ENCODE measurements at places on chromosomes 4 and X.

GRCh38 chr4:48490012-48490679 lies at the start of gene ZAR1:
TSS of gene ZAR1 (plus strand) at chr4:48490252. CDS start at chr4:48490292, 40 bp downstream.
- DNase-seq = no peak

GRCh38 chrX:40265936-40266335 lies 168.2 kb upstream of the BCOR start:
- no peak for DNase-seq

DNA sequence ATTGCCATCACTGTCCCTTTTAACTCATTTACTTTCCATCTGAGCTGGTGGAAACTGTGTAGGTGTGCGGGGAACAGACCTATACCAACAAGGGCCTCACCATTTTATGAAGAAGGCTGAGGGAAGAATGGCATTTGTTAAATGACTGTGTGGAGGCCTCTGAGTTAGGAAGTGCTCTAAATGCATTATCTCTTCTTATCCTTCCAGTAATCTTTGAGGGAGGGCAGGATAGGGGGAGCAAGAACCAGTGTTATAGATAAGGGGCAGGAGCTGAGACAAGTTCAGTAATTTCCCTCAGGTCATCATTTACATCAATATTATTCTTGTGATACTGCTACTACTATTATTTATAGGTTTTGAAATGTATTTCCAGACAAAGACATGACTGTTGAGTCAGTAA lies 122.4 kb upstream of the PDLIM3 start:
- DNase-seq = no peak

DNA sequence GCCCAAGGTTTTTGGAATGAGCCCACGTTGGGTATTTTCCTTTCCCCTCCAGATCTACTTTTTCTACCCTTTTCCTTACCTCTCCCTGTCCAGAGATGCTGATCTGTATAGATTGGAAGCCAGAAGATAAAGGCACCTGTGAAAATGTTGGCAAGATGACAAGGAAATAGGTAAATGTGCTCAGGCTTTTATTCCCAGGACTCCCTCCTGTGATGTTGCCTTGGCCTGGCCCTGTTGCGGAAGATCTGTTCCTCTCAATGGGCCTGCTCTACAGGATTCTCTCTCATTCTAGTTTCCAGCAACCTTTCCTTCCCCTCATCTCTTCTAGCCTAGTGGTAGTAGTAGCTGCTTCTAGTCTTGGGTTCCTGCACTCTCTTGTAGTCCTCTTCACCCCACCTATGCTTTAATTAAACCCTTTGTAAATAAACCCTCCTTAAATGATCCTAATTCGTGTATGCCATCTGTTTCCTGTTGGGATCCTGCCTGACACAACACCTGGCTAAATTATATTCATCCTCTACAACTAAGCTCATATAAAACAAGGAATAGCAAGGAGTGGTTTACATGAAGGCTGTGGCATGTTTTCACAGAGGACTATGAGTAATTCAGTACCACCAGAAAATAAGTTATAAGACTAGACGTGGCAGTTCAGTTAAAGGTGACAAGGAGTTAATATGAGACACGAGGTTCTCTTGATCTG lies 95.7 kb upstream of the MAOA start:
- no peak for DNase-seq

DNA sequence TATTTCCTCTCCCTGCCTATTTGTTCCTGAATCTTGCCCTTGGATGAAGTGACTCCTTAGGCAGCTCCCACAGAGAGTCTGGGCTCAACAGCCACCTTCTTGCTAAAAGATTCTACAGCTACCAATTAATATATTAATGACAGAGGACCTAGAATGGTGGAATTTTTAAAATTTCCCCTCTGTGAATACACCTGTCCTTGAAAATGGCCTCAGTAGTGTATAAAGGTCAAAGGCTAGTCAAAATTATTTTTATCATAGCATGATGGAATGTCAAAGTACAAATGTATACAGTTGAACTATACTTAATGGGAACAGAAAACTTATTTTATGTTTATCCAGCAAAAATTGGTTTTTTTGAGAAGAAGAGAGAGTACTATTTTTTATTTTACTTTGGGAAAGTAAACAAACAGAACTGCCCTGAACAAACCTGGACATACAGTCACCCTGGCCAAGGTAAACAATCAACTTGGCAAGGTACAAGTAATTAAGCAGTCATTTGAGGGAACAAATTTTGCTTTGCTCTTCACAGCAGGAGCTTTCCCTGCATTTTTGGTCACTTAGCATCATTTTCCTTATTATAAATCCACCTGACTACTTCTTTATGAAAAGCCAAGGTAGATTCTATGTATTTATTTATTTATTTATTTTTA lies 250.8 kb downstream of the INPP4B start:
- no peak for DNase-seq

GRCh38 chr4:147174591-147174990 lies 228.9 kb upstream of the TTC29 start:
- DNase-seq = no peak

DNA sequence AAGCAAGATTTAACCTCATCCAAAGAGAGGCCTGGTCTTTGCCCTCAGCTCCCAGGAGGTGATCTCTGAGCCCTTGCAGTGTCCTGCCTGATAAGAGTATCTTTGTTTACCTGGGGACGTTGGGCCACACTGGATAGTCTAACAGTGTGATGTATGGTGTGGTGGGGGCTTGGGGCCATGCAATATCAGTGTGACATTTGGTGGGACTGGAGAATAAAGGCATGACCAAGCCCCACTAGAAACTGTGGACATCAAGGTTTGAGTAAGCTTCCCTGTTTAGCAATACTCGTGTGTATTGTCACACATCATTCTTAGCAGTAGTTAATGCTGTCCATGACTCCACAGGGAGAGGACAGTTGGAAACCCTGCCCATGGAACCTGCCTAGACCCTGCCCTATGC lies 34.4 kb downstream of the BBS12 start:
- no peak for DNase-seq

DNA sequence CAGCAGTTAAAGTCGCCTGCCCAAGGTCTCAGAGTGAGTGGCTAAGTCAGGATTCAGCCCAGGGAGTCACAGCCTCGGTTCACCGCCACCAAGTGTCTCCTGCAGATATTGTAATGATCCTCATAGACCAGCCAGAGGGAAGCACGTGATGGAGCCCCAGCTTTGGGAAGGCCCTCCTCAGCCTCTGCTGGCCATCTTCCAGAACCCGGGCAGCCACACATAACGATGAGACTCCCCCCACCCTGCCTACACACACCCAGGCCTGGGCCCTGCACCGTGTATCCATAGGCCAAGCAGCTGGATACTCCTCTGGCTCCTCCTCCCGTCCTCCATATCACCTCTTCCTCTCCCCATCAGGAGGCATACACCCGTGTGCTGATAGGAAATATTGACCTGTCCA lies 19.6 kb upstream of the SASH3 start:
- no peak for DNase-seq

DNA sequence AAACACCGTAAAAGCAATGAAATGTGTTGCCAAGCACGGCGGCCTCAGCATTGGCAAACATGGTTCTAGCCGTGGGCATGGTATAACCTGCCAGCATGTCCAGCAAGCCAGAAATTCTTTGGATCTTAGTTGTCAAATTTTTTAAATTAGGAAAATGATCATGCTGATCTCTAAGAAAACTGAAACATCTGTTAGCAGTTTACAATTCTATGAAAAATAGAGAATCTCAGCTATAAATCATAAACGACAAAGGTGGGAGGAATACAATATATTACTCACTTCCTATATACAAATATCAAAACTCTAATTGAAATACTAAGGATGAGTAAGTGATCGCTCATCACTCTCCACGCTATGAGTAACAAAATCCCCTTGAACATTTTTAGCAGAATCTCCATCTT lies 130.3 kb downstream of the ADGRA3 start:
- DNase-seq = peak; percentile 47

DNA sequence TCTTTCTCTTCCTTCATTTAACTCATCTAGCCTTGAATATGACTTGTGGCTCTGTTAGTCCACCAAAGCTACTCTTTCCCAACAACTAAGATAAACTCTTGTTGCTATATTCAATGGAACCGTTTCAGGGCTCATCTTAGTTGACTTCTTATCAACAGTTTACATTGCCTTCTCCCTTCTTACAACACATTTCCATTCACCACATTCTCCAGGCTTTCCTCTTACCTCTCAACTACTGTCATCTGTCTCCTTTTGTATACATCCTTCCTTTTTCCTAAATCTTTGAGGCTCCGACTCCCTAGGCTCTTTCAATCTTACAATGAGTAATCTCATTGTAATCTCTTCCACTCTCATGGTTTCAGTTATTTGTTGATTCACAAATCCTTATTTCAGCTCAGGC lies 58.5 kb downstream of the NCAPG start:
- DNase-seq = no peak

DNA sequence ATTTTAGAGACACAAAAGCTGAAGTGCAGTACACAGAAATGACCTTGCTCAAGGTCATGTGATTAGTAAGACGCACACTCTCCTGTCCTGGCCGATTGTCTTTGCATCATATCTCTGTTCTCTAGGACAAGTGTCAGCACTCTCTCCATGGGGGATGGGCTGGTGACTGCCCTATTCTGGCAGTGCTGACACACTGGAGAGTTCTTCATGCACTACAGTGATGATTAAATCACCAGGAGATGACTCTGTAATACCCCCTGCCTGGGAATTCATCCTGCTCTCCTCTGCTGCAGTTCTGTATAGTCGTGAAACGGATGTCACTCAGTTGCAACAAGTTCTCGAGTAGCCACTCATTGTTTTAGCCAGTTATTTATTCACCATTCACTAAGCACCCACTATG lies 5.3 kb upstream of the SHISA3 start:
- no peak for DNase-seq

GRCh38 chr4:8696369-8697127 lies 104.0 kb downstream of the CPZ start:
- no peak for DNase-seq

DNA sequence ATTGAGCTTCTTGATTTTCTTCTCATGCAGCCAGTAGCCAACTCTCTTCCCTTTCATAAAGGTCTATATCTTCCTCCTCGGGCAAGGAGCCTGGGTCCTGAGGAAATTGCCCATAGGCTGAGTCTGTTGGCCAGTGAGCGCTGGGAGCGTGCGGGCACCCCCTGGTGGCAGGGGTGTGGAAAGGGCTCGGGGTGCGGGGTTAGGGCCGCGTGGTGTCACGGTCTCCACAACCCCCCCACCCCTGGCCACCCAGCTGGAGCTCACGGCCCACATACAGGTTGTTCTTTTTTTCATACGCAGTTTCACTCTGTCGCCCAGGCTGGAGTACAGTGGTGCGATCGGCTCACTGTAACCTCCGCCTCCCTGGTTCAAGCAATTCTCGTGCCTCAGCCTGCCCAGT lies 13.1 kb downstream of the RBM10 start:
- DNase-seq = no peak

- DNase-seq = no peak
These were observed 23.5 kb downstream of the DRD5 start for GRCh38 chr4:9804918-9805317.

DNA sequence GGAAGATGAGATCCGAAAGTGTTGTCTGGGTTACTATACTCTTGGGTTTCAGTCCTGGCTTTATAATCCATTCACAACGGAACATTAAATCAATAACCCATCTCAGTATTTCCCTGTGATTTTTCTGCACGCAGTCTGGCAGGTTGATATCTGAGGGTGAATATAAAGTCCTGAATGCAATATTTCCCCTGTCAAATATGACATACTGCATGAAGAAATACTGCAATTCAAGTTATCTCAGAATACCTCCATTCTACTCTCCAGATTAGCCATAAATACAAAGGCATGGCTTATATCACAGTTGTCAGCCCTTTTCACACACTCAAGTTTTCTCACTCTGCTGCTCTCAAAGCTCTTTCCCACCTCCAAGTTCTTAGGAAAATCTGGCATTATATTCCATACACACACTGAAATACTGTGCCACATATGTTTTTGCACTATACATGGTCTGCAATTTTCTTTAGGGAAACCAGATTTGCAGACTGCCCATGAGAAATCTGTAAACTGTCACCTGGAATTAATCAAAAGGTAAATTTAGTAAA lies 64.7 kb downstream of the WDFY3 start:
- no peak for DNase-seq

DNA sequence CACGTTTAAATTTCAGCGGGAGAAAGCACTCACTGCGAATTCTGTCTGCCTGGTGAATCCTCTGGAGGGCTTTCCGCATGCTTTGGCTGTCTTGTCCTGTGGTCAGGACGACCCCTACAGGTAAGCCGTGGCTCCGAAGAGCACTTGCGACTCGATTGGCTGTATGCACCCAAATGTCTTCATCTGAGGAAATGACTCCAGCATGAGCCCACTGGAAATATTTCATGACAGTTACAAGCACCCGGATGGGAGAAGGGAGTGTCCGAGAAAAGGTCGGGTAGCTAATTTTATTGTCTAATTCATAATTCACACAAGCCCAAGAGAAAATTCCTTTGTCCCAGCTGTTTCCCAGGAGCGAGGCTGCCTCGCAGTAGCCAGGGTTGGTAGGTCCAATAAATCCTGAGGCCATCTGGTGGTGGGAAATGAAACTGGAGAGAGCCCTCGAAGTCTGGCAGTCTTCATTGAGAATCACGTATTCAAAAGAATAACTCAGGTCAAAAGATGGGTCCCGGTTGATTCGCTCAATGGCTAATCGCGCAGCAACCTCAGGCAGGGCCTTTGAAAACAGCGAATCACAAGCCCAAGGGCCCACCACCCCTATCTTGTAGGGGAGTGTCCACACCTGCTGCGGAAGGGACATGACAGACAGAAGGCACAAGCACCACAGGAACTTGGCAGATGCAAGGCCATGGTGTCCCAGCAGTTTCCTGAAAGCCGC lies 6.6 kb downstream of the GUCY2F start:
- peak; percentile 67 for DNase-seq
